ENCODE measurements at places on chromosomes 4 and X.

DNA sequence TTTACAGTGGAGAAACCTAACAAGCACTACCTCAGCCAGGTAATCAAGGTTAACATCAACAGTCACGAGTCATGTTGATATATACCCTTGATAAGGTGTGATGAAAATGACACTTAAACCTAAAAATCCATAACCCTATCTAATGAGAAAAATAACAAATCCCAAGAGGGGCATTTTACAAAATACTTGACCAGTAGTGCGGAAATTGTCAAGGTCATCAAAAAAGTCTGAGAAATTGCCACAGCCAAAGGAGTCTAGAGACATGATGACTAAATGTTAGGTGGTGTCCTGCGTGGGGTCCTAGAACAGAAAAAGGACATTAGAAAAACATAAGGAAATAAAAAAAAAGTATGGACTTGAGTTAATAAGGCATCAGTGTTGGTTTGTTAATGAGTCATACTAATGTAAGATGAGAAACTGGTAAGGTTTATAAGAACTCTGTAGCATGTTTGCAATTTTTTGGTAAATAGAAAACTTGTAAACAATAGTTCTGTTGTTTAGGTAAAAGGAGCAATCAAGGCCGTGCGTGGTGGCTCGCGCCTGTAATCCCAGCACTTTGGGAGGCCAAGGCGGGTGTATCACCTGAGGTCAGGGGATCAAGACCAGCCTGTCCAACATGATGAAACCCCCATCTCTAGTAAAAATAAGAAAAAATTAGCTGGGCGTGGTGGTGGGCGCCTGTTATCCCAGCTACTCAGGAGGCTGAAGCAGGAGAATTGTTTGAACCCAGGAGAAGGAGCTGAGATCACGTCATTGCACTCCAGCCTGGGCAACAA lies 2.9 kb downstream of the RPL36A start:
- DNase-seq: no peak

- DNase-seq: no peak
These were observed 554.5 kb downstream of the STIM2 start for GRCh38 chr4:27414887-27415731.

DNA sequence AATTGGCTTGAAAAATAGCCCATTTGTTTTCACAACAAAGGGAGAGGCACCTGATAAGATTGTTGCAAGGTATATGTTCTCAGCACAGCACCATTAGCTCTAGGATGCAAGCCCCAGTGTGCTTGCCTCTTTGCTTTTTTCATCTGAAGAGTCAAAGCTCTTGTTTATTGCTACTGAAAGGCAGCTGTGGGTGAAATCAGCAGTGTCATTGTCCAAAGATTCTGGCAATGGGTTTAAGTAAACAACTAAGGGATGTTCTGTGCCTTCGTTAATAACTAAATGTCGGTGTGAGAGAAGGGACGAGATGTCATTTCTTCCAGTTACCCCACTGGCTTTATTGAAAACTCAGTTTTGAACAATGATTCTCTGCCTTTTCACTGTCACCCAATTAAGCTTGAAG lies 567.7 kb downstream of the KCNIP4 start:
- no peak for DNase-seq

GRCh38 chr4:93648258-93648657 lies 180.3 kb upstream of the ATOH1 start:
- DNase-seq: no peak

GRCh38 chr4:118221227-118221800 lies 131.5 kb downstream of the PRSS12 start:
- no peak for DNase-seq

DNA sequence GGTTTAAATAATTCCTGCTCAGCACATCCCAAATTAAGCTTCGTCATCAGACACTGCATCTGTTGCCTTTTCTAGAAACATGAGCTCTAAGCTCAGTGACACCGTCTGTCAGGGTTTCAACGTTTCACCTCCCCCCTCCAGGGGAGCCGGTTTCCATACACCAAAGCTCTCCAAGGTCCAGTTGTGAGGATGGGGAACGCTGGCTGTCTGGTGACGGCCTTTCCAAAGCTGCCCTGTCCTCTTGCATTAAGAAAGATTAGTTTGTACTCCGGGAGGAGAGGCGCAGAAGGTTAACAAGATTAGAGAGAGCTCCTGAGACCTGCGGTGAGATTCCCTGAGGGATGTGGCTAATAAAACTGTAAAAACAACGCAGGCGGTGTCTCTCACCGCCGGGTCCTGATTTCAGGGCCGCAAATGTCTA lies 43.2 kb downstream of the ASMT start:
- DNase-seq: no peak

- no peak for DNase-seq
These were observed 191.5 kb upstream of the RPL34 start for GRCh38 chr4:108428923-108429322.

DNA sequence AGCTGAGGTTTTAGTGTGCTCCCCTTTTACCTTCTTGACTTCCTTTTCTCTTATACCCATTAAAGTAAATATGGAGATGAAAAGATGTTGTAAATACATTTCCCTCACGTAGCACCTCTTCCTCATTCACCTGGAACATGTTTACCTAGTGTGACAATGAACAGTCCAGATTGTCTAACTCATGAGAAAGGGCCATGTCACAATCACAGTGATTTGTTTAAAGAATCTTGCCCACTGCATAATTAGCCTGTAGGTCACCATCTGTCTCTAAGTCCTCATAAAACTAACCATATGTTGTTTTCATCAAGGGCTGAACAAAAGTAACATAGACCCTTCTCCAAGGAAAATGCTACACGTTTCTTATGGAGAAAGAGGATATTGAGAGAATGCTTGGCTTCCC lies 85.7 kb downstream of the TSPAN5 start:
- no peak for DNase-seq

GRCh38 chr4:75248770-75249407 lies 265.3 kb downstream of the RCHY1 start:
- DNase-seq: no peak

Data from stimulated activated naive CD4-positive, alpha-beta T cell (primary cell).